ENCODE measurements at places on chromosomes 6 and 20.

GRCh38 chr6:51098791-51099190 lies 280.1 kb downstream of the TFAP2B start:
- DNase-seq = no peak

- no peak for DNase-seq
Measured at GRCh38 chr6:158868890-158869825, 50.0 kb upstream of the EZR start.

DNA sequence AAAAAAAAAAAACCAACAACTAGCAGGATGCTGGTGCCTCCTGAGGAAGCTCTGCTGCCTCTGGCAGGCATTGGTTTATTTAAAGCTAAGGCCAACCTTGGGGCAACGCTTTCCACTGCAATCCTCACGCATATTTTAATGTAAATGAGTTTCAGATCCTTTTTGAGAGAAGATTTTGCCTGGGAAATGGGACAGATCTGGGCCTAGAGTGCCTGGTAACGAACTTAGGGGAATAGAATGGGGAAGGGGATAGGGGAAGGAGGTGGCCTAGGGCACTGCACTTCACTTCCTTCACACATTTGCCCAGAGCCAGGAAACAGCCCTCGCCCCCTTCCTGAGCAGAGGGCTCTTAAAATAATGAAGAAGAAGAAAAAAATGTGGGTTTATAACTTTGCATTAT lies 132.7 kb upstream of the TMEM170B start:
- no peak for DNase-seq

DNA sequence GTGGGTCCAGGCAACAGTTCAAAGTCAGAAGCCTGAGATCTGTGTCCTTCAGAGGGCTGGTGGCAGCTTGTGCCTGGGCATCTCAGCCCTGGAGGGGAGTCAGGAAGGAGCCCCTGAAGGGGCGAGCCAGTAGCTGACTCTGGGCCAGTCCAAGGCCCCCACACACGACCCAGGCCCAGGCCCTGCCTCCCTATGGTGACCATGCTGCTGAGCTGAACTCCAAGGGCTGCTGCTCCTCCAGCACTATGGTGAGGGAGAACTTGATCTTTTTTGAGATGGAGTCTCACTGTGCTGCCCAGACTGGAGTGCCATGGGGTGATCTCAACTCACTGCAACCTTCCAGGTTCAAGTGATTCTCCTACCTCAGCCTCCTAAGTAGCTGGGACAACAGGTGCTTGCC lies 15.2 kb upstream of the CST3 start:
- no peak for DNase-seq

DNA sequence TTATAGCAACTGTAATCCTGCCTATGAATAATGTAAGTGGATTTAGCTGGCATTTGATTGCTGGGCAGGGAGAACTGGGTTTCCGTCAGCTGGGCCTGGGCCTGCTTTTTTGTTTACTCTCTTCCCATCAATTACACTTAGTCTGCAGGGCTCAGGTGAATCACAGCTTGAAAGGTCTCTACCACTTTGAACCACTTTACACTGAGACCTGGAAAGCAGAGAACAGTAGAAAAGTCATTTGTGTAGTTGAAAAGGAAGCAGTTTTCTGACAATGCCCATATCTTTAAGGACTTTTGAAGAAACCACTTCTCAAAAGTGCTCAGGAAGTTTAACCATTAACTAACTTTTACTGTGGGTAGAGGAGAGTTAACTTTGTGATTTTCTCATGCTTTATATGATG lies 315.4 kb upstream of the SASH1 start:
- DNase-seq = no peak

DNA sequence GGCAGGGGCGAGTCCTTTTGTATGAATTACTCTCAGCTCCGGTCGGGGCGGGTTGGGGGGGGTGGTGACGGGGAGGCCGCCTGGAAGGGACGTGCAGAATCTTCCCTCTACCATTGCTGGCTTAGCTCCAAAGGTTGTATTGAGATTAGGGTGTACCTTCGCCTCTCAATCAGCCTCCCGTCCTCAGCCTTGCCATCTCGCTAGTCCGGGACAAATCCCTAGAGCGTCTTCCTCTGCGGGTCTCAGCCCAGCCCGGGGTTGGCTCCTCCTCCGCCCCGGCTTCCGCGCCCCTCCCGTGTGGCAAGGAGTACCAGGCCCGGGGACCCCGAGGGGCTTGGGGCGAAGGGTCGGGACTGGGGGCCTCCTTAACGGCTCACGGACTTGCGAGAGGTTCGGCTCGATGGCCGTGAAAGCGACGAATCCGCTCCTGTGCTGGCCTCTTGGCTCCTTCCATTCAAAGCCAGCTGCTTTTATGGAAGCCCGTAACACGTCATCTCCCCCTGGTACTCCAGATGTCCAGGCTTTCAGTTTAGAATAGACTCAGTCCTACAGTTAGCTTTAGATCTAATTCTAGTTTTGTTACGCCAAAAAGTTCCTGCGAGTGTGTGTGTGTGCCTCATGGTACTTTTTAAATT lies 636 bp upstream of the EEF1A1 start:
- DNase-seq = no peak

GRCh38 chr6:32148289-32149091 lies 3.2 kb downstream of the PRRT1 start:
- DNase-seq = peak; percentile 58

- peak; percentile 19 for DNase-seq
Measured at GRCh38 chr6:160534050-160534696, 129.9 kb downstream of the LPA start.

DNA sequence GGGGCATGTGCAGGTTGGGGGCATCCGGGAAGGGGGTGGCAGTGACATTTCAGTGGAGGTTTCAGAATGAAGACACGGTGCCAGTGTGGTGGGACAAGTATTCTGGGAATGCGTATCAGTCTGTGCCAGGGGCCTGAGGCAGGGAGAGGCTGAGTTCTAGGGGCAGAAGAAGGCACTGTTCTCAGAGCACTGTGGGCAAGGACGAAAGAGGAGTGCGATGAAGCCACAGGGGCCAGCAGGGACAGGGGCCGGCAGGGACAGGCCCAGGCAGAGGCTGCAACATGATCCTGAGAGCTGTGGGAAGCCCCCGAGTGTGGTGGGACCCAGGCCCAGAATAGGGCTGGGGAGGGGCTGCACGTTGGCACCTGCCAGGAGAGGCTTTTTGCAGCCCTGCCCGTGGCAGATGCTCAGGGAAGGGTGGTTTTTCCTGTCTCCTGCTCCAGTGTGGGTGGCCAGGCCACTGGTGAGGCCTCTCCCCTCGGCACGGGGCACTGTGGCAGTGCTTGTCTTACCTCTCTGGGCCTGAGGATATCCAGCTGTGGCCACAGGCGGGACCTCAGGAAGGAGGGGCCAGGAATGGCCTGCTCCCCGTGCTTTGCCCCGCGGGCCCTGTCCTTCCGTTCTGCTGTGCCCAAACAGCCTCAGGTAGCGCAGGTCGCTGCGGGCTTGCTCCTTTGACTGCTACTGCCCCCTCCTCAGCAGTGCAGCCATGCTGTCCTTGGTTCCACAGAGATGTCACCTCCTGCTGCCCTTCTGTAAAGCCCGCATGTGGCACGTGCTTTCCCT lies 10.0 kb downstream of the ENTPD6 start:
- no peak for DNase-seq

DNA sequence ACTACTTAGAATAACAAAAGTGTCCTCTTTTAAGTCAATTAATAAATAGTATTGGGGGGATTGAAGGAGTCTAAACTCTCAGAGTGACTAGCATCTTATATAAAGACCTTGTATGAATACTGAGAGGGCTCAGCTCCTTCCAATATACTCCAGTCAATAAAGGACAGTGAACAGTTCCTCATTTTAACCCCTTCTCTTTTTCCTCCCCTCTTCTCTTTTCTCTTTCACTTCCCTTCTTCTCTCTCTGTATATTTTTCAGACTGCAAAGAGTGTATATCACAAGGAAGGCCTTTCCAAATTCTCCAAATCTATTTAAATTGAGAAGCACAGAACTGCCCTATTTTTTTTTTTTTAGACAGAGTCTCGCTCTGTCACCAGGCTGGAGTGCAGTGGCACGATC lies 99.5 kb downstream of the CD164 start:
- no peak for DNase-seq
